DMS79 (cell line): ENCODE measurements at places on chromosomes 1 and 21.

DNA sequence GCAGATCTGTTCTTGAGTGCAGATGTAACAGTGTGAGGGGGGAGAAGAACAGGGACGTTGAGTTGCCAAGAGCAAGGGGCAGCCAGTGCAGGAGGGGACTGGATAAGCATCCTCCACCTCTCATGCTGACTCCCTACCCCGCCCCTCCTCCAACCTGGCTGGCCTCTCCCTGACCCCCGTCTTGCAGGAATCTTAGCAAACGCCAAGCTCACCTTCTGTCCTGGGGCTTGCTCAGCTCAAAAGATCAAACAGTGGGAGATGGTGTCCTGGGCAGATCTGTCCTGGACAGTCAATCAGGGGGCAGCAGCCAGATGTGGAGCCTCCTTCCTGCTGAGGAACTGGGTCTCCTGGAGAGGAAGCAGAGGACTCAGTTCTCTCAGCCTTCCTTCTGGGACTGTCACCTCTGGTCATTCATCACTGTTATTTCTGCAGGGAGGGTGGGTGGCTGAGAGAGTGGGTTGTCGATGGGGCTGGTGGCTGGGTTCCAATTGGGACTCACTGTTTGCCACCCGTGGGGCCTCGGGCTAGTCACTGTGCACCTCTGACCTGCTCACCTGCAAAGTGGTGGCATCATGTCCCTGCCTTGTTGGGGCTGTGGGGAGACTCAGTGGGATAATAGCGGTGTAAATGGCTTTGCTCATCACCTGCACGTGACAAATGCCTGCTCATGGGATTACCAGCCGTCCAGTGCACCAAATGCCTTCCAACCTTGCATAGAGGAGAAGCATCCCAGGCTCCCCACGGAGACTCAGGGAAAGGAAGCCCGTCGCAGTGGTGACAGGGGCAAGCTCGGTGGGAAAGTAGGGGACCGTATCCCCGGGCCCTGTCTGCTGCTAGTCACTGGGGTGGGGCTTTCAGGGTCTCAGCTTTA, 154.4 kb downstream of the PTPRU start:
- no peak for DNase-seq

DNA sequence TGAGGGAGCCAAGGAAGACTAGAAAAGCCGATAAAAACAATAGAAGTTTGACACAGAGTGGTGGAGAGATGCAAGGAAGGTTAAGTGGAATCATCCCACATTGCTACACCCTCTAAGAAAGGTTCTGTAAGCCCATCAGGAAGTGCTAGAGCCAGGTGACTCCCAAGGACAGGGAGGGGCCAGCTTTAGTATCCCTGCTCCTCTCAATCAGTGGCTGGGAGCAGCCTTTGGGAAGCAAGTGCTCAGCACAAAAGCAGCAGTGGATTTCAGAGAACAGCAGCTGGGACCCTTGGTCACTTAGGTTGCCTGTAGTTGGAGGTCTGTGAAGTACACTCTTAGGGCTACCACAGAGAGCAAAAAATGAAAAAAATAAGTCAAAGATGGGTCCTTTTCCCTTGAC, 42.5 kb downstream of the NME7 start:
- DNase-seq, result no peak

DNA sequence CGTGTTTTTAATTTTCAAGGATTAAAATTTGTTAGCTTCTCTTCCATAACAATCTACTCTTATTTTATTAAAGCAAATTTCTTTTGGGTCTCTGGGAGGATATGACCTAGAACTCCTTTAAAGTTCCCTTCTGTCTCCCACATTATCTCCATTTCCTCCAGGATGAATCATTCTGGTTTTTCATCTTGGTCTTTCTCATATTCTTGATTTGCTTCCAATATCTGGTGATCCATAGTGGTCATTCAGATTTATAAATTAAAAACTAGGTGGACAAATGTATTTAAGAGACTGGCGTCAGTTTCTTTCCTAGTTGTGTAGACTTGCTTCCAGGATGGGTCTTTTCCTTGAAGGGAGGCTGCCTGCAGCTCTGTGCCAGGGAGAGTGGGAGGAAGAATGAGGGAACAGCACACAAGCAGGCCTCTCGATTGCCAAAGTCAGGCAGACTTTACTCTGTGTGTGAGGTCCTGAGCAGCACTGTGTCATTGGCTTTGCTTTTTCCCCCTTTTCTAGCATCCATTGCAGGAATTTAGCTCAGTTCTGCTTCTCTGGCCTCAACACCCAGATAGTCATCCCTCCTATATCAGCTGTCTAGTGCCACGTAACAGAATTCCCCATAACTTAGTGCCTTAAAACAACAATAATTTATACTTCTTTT, 48.1 kb upstream of the FOXO6 start:
- DNase-seq, result no peak

DNA sequence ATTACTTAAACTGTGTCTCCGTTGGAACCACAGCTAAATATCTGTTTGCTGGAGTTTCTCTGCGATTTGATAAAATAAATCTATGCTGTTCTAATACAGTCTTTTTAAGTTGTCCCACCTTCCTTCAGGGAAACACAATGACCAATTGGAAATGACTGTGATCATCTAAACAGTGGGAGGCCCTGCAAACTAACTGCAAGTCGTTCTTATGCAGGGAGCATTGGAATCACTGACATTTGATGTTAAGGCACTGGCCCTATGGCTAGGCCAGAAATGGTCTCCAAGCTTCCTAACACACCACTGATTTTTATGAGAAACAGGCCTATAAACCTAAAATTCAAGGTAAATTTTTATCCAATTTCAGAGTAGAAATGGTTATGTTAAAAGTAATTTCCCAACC, 645.2 kb downstream of the LMO4 start:
- no peak for DNase-seq
